ENCODE measurements at places on chromosomes 12 and 14. TPM values are rescaled to one million over a fixed set of nuclear protein-coding genes. Genes with fewer than 3 reads are reported as not detected.

DNA sequence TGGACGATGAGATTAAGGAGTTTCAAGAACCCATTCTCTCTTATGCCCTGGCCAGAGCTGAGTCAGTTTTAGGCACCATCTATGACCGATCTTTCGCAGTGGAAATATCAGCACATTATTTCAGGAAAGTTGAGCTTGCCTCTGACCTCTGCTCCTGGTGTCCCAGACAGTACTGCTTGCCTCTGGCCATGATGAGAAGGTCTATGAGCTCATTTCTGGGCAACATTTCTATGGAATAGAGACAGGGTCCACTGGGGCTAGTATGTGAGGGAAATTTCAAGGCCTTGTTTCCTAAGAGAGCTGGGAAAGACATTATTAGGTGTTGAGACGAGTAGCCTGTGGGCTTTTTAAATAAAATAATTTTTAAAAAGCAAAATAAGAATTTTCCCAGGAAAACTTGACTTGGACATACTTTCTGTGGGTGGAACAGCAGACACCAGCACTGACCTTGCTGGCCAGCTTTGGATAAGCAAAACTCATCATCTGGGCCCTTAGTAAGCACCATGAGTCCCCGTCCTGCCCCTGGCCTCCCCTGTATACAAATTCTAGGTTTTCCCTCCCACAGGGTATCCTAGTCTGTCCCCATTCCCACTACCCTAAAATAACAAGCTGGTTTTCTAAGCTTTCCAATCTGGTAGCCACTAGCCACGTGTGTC lies 43.4 kb downstream of the DIO2 start:
- DNase-seq = no peak

TMTC2 gene
- total RNA-seq = 13.5 TPM

- DNase-seq = no peak
Observed at GRCh38 chr14:59013672-59014298, 174.7 kb upstream of the DAAM1 start.

- DNase-seq = no peak
Observed at GRCh38 chr12:21065845-21066244, 65.1 kb upstream of the SLCO1B1 start.

- DNase-seq = no peak
Observed at GRCh38 chr14:24435998-24436354, 6.2 kb downstream of the KHNYN start.

TMPRSS12 gene
- total RNA-seq = 0.45 TPM

DNA sequence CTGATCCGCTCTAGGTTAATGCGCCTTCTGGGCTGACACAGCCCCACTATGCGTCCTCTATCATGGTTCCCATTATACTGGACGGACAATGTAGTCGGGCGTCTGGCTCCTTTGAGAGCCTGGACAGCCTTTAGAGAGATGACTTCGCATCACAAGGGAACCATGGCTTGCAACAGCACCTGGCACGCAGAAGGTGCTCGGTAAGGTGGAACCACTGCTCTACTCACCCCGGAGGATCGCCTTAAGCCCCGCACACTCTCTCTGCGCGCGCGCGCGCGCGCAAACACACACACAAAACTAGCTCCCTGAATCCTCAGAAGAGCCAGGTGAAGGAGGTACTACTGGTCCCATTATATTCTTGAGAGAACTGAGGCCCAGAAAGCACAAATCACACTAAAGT lies 7.1 kb downstream of the MAP3K12 start:
- no peak for DNase-seq

FBLN5 gene
- total RNA-seq = 1.9 TPM

IPO8 gene
- total RNA-seq = 82.5 TPM

DNA sequence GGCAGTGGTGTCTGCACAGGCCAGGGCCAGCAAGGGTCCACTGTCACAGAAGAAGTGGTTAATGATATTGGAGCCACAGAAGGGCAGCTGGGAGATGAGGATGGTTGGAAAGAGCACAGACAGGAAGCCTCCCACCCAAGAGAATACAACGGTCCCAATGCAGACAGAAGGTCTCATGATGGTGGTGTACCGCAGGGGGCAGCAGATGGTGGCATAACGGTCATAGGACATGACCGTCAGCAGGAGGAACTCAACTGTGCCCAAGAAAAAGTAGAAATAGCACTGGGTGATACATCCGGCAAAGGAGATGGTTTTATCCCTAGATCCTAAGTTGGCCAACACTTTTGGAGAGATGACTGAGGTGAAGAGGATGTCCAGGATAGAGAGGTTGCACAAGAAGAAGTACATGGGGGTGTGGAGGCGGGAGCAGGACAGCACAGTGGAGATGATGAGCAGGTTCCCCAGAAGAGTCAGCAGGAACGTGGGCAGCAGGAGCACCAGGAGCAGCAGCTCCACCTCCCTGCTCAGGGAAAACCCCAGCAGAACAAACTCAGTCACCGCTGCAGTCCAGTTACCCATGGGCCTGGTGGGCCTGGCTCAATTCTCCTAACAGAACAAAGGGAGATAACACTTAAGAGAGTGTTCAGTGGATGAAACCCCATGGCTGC lies 9.8 kb downstream of the OR6J1 start:
- DNase-seq = no peak

DNA sequence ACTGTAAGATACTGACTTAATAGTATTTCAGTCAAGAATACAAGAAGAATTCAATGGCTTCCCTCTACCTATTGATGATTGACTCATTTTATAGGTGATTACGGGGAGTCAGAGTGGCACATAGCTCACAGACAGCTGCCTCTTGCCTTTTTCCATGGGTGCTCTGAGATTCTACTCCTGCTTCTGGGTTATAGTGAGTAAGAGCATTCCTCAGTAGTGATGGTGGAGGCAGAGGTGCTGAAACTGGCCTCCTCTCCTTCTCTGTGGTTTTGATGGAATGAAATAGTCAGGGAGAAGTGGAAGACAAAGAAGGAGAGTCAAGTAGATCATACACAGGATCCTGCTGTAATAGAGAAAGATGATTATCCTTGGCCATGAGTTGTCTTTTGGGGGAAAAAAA lies 438.2 kb upstream of the FAR2 start:
- DNase-seq = no peak

- no peak for DNase-seq
Observed at GRCh38 chr12:59936534-59936933, 340.7 kb downstream of the SLC16A7 start.

PTPRB gene
- 1.2 TPM for total RNA-seq

DNA sequence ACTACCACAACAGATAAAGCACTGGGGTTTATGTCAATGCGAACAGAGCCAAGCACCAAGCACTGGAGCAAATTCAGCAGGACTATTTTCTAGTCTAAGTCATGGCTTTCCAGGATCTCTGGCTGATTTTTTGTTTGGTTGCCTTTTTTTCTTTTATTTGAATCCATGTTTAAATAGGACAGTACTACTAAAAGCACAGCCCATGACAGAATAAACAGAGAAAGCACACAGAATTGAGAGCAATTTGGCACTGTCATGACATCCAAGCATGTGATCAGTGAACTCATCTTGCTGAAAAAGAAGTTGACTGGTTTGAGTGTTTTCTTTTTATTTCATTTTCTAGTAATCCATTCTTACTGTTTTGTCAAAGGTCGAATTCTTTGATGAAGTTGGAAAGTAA lies 23.1 kb upstream of the RERG start:
- no peak for DNase-seq

DNA sequence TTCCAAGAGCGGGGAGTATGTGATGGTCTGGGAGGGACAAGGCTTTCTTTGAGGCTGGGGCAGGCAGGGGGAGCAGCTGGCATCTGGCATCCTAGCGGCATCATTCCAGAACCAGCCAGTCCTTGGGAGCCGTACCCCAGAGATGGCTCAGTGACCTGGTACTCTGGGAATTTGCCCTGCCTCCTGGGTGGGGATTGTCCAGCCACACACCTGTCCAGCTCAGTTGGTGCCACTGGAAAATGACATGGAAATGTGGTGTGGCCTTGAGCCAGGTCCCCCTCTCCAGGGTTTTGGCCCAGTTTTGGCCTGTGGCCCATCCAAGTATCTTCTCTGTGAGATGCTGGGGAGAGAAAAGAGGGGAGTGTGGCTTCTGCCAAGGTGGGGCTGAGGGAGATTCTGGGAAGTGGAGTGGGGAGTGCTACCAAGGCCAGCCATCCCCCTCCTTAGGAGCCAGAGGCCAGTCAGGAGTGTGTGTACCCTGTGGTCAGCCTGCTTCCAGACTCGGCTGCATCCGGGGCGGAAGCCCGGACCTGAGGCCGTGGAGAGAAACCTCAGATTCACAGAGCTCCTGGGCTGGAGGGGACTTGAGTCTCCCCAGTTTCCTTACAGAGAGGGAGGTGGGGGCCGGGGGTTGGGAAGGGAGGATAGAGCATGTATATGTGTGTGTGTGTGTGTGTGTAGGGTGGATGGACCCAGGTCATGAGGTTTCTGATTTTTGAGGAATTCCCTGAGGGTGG lies 14.7 kb upstream of the KRT80 start:
- DNase-seq = no peak

- DNase-seq = no peak
Observed at GRCh38 chr12:127074161-127074560, 1192.8 kb upstream of the TMEM132C start.

- no peak for DNase-seq
Observed at GRCh38 chr14:58944968-58945356, 243.5 kb upstream of the DAAM1 start.

- DNase-seq = no peak
Observed at GRCh38 chr14:34258318-34258717, 203.7 kb downstream of the SPTSSA start.

GRCh38 chr14:103600503-103600902 lies 28.5 kb upstream of the KLC1 start:
- DNase-seq = no peak

DNA sequence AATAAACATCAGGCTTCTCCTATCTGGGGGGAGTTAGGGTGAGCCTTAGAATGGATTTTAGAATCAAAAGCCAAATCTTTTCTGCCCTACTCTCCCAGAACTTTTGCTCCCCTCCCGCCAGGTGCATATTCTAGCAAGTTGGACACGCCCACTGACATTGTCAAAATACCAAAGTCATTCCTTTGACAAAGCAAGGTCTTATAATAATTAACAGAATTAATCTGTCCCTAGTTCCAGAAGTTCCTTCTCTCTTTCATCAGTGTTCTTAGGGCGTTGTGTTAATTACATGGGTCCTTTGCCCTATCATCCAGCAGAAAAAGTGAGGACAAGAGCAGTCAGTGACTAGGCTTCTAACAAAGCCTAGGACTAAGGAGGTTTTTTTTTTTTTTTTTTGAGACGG lies 2.4 kb downstream of the PRR13 start:
- no peak for DNase-seq

DNA sequence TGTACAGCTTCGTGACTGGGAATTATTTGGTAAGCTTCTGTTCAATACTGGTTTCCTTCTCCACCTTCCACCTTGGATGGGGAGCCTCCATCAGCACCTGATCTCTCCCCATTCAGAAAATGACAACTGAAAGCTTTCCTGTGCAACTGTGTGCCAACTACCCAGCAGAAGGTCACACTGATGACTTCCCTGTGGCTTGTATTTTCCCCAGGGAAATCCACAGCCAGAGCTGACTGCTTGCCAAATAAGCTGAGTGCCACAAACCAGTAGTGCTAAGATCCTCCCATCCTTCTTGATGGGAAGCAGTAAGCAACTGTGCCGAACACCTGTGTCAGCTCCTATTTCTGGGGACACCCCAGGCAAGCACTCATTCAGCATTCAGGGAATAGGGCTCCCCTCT lies 257.2 kb upstream of the SOX5 start:
- no peak for DNase-seq

DNA sequence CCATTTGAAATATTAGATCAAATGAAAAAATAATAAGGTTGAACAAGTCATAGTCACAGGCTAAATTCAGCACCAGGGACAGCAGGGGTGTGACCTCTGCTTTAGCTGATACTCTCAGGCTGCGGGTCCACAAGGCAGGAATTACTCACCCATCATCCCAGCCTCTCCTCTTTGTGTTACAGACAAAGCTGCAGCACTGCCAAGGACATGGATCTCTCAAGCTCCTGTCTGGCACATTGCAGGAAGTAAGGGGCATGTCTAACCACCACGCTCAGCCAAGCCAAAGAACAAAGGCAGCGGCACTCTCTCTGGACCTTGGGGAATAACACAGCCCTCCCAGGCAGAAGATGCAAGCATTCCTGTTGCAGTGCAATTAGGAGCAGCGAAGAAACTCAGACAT lies 783.8 kb downstream of the VRK1 start:
- DNase-seq = no peak

DNA sequence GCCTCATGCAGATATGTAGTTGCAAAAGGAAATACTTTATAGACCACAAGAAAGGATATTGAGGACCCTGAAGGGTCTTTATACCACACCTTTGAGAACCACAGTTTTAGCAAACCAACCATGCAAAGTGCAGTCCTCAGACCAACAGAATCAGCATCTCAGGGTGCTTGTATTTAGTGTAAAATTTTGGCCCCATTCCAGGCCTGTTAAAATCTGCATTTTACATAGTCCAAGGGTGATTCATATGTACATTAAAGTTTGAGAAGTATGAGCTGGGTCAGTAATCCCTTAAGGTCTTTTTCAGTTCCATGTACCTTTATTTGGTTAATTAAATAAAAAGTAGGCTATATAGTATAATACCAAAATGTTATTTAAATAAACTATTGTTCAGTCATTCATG lies 91.2 kb downstream of the WNK1 start:
- DNase-seq = no peak

GRCh38 chr12:66674495-66675122 lies 4.3 kb downstream of the GRIP1 start:
- DNase-seq = no peak

GRCh38 chr12:124660851-124661250 lies 93.4 kb upstream of the NCOR2 start:
- DNase-seq = no peak

GRCh38 chr12:68292151-68292943 lies 38.9 kb upstream of the IL22 start:
- DNase-seq = no peak

DNA sequence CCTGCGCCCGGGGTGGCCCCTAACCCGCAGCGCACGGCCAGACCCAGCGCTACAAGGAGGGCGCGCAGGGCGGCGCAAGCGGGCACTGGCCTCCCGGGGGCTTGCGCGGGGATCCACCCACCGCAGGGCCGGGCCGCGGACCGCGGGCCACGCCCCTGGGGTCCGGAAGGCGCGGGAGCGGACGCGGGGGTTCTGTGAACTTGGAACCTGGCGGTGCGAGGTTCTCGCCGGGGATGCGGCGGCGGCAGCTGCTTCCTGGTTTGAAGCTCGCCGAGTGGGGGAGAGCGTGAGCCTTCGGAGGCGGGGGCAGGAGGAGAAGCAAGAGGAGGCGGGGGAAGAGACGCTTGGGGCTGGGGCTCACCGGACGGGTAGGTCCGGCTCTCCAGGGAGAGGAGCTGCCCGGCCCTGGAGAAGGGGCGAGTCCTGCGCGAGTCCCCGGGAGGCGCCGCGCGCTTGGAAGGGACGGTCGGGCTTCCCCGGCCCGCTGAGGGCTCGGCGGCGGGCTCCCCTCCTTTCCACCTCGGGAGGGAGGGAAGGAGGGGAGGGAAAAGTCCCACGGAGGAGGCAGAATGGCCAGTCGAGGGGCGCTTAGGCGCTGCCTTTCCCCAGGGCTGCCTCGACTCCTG lies at the start of gene PRKCH:
PRKCH (plus strand) TSS at position 195 of the 626 bp plus-strand sequence. CDS start 523 bp downstream, outside the sequence.
- DNase-seq = peak; percentile 79

LBHD2 gene
- total RNA-seq = not detected

Data from type B pancreatic cell (in vitro differentiated cells).